Effector CD4-positive, alpha-beta T cell (primary cell): ENCODE measurements at places on chromosomes 5 and 9.

DNA sequence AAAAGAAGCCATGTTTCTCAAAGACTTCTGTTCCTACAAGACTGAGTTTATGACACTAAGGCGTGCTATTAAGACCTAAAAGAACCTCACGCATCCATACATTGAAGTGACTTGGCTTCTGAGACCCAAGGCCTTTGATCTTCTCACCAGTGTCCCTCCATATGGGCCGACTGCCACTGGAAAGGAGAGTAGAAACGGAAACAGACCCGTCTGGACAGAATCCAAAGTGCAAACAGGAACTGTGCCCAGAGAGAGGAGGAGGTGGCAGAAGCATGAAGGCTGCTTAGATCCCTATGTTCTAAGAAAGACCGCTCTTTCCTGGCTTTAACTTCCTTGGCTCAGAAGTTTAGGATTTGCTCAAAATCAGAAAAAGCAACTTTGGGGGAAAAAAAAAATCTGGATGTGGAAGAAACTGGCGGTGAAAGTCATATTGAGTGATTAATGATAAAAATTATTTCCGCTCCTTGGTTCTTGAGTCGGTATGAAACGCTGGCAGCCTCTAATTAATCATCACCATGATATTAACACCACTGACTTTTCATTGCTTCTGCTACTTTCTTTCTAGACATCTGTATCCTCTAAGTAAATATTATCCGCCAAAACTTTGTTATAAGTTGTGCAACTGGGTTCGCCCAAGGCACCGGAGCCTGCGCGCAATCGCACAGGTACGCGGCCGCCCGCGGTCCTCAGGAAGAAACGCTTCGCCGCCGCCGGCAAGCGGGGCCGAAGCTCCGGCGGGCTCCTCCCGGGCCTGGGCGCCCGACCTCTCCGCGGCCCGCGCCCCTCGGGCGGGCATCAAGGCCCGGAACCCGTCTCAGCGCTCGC lies 726 bp downstream of the DAP start:
- DNase-seq, result no peak

GRCh38 chr5:148953711-148954110 lies 109.2 kb downstream of the SH3TC2 start:
- DNase-seq, result no peak

GRCh38 chr5:54703133-54703532 lies 185.6 kb downstream of the SNX18 start:
- no peak for DNase-seq

DNA sequence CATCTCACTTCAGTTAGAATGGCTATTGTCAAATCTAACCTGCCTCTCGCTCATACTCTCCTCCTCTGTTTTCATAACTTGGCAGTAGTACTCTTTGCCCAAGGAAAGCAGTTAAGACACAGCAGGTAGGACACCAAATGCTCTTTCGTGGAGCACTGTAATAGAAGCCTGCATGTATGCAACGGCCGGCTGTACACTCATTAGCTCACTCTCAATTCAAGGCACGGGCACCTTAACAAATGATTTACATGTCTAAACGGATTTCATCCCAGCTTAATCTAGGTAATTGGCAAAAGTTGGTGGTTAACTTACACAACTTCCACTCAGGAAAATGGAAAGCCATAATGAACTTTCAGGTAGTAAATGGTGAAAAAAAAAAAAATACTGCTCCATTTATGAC lies 14.9 kb downstream of the DEPDC1B start:
- DNase-seq, result no peak

- DNase-seq, result no peak
Measured at GRCh38 chr9:88084357-88085183, 53.7 kb downstream of the SPATA31C2 start.

GRCh38 chr5:11384441-11385250 lies 519.6 kb downstream of the CTNND2 start:
- no peak for DNase-seq

DNA sequence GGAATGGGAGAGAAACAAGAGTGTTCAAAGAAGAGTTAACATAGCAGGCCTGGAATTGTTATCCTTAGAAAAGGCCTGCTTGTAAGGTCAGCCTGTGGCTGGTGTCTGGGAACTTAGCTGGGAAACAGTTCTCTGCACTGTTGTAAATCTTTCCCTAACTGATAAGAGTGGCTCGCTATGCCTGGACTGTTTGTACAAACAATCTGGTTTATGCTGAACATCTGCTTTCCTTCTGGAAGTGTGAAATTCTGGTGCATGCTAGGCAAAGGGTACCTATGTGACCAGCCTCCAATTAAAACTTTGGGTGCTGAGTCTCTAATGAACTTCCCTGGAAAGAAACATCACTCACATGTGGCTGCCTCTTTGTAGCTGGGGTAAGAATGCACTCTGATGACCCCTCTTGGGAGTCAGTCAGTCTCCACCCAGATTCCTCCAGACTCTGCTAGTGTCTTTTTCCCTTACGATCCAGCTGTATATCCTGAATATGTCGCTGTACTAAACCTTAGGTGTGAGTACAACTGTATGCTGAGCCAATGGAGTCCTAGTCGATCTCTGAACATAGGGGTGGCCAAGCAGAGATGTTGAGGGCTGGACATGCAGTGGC lies 16.5 kb downstream of the SPARC start:
- DNase-seq, result no peak

GRCh38 chr5:137858223-137858916 lies 9.3 kb upstream of the MYOT start:
- no peak for DNase-seq

GRCh38 chr5:31113101-31113500 lies 80.4 kb upstream of the CDH6 start:
- no peak for DNase-seq

- no peak for DNase-seq
Measured at GRCh38 chr5:61828856-61829255, 477.1 kb upstream of the KIF2A start.

- DNase-seq, result no peak
Measured at GRCh38 chr5:82265047-82265446, 13.1 kb downstream of the RPS23 start.

DNA sequence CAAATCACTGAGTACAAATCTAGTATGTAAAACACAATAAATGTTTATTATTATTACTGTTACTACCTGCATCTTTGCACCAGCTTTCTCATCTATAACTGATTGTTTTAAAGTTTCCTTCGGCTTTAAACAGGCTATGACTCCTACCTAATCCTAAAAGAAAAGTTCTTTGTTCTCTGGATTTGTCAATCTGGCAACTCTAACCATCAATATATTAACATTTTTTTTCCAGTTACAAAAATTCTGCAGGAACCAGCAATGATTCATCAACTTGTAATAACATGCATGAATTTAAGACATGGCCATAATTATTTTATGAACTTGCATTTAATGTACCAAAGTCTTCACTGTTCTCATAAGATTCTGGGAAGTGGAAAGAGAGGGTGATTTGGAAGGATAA lies 228.5 kb downstream of the PIK3R1 start:
- no peak for DNase-seq

- no peak for DNase-seq
Measured at GRCh38 chr9:125674981-125675973, 31.7 kb downstream of the MAPKAP1 start.

DNA sequence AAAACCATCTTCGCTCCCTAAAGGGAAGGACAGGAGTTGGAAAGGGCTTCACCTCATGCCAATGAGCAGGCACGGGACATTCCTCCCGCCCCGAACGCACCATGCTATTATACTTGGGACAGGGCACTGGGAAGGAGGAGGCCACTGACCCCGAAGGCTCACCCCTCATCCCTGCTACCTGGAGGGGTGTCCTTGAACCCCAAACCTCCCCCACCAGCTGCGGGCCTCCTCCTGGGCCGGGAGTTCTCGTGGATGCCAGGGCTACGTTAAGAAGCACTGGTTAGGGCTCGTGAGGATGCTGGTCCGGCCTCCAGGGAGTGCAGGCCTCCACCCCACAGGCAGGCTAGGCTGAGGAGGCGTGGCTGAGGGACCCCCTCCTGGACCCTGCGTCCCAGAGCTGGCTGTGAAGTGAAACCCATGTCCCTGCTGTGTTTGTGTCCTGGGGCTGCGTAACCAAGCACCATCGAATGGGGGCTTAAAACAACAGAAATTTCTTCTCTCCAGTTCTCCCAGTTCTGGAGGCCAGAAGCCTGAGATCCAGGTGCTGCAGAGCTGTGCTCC lies 111.0 kb upstream of the SARDH start:
- DNase-seq, result no peak

- DNase-seq, result no peak
Measured at GRCh38 chr9:38360839-38361472, 31.5 kb upstream of the ALDH1B1 start.

DNA sequence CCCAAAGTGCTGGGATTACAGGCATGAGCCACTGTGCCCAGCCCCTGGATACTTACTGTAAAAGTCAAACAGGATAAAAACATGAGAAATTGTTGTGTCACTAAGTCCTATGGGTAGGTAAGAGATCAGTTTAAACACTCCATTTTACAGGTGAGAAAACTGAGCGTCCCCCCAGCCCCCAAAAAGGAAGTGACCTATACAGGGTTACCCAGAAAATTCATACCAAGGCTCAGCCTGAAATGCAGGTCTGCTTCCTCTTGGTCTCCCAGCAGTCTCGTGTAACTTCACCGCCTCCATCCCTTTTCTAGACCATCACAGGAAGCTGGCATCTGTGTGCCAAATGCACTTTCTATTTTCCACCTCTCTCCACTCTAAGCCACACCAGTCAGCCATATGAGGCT lies 57.2 kb downstream of the TMOD1 start:
- DNase-seq, result no peak

DNA sequence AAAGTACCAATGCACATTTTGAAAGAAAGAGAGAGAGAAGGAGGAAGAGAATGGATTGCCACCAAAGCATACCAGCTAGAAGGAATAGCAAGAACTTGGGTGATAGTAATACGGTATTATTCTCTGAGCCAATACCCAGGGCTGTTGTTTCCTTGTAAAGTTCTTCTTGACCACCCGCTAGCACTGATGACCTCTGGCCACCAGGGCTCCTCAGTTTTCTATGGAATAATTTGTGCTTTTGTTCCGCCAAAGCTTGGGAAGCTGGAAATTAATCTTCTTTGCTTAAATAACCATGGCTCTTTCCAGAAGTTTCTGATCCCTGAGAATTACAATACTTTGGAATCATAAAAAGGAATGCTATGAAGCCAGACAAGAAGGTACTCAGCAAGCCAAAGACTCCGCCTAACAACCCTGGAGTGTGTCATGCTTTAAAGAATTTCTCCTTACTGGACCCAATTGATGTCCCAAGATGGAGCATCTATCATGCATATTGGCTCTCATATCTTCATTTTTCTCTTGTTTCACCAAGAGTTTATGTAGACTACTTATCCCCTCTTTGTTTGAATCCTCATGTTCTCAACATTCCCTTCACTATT lies 29.8 kb downstream of the OR2K2 start:
- DNase-seq, result no peak

DNA sequence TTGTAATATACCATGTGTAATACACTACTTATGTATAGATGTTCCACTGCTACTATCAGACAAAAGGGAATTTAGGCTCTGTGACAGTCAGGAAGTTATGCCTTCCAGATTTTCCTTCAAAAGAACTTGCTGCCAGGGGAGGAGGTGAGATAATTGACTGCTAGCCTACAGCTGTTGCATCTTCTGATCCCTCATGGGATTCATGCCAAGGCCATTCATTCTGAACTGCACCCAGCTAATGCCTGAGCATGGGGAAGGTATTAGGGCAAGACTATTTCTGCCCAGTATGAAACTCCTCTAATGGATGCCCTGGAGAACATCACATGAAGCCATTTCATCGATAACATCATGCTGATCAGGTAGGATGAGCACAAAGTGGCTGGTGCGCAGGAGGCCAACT lies 746.5 kb upstream of the ZNF608 start:
- no peak for DNase-seq

DNA sequence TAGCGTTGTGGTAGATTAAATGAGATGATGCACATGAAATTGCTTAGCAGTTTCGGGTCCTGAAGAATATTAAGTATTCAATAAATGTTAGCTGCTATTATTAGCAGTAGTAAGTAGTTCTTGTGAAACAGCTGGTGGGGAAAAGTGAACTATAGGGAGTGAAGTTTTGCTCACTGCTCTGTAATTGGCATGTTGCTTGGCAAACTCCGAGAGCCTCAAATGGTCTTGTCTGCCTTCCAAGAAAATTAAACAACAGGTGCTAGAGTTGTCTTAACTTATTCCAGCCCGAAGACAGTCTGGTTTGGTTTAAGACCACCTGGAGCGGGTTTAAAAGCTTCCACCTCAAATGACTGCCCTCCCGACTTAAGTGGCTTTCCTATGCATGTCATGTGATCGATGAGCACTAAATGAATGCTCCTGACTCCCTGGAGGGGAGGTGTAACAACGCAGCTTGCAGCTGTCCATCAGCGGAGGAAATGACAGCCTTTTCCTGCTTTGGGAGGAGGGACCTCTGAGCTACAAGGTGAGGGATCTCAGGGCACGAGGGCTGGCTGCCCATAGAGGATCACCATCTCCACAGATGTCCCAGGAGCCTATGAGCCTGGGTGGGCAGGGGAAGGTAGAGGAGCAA lies 202.9 kb upstream of the PANK3 start:
- DNase-seq, result no peak

- no peak for DNase-seq
Measured at GRCh38 chr9:128091144-128091543, 23.1 kb downstream of the SLC25A25 start.

DNA sequence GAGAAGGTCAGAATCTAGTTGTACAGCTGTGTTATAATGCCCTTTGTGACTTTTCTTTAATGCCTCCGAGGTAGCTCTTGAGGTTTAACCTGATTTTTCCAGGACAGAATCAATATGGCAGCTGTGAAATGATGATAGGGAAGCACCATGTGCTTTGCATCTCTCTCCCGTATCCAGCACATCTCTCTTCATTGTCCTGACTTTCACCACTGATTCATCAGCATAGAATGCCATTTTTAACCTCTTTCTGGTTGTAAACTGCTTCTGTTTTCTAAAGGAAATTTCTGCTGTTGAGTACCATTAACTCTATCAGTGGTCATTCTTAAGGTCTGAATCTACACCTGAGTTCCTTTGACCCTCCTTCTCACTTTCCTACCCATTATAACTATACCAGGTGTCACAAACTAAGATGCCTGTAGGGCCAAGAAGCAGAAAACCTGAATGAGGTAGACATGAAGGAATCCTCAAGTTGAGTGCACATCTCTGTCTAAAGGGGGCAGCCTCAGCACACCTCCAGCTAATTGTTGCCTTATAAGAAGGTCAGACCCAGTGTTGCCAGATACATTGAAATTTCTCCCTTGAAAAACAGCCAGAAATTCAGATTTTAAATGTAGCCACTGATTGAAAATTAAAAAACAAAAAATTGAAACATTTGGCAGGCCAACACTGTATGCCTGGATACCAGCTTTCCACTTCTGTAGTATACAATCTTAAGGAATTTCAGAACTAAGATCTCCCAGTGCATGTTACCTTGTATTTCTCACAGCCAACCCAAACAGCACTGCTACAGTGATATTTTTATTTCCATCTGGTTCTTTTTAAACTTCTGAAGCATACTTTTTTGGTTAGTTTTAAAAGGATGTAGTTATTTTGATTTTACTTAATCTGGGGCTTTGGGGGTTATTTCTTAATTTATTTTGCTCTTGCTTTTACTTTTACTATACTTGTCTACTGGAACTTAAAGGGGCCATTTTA lies 35.8 kb upstream of the TLX3 start:
- DNase-seq, result no peak

GRCh38 chr9:137108608-137109249 lies 5.8 kb downstream of the DPP7 start:
- no peak for DNase-seq
